ENCODE measurements at places on chromosomes 5 and 9. TPM values are rescaled to one million over a fixed set of nuclear protein-coding genes. Genes with fewer than 3 reads are reported as not detected.

DNA sequence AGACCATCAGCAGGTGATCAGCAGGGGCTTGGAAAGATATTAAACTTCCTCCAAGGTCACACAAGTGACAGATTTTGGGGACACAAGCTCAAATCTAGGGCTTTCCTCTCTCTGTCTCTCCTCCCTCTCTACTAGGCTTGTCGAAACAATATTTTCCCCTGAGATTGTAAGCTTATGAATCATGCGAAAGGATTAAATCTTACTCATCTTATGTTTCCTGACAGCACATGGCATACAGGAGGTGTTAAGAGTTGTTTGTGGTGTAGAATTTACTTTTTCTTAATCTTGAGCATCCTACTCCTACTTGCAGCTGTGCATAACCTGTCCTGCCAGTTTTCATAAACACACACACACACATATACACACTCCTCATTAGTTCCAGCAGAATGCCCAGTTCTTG is 186.3 kb downstream of the MARCHF11 start:
- no peak overlapping the region for H3K4me3 ChIP-seq
- no peaks in the 10 kb centered on the region for H3K27me3 ChIP-seq
- H3K4me1 ChIP-seq = no peaks in the 10 kb centered on the region
- H3K27ac ChIP-seq = no peak overlapping the region
- H3K36me3 ChIP-seq = no peaks in the 10 kb centered on the region
- DNase-seq = no peak

- no peak for DNase-seq
- no peaks in the 10 kb centered on the region for H3K27me3 ChIP-seq
- H3K4me1 ChIP-seq = no peaks in the 10 kb centered on the region
- no peaks in the 10 kb centered on the region for H3K36me3 ChIP-seq
- H3K27ac ChIP-seq = no peak overlapping the region
Observed at GRCh38 chr5:109652096-109652495, 37.6 kb upstream of the MAN2A1 start.

DNA sequence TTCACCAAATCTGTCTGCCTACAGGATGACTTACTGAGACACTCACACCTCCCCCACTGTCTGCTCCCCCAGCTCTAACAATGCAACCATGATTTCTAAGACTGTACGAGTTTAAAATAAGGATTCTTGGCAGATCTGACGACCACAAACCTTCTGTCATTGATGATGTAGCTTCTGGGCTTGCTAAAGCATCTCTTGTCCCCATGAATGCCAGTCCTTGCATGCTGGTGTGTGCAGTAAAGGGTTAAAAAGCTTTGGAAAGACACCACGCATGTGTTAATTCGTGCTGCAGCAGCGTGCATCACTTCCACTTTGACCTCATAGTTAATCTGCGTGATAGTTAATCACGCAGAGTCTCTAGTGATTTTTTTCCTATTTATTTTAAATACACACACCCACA is 411 bp upstream of the GABRG2 start:
- no peak for DNase-seq
- H3K4me1 ChIP-seq = no peaks in the 10 kb centered on the region
- peaks cover 4% of the 10 kb centered on the region for H3K27me3 ChIP-seq
- H3K36me3 ChIP-seq = no peaks in the 10 kb centered on the region

- no peak overlapping the region for H3K4me3 ChIP-seq
- no peak for DNase-seq
- no peaks in the 10 kb centered on the region for H3K27me3 ChIP-seq
- H3K27ac ChIP-seq = no peak overlapping the region
- no peaks in the 10 kb centered on the region for H3K36me3 ChIP-seq
Observed at GRCh38 chr5:147303251-147303650, 68.4 kb downstream of the STK32A start.

DNA sequence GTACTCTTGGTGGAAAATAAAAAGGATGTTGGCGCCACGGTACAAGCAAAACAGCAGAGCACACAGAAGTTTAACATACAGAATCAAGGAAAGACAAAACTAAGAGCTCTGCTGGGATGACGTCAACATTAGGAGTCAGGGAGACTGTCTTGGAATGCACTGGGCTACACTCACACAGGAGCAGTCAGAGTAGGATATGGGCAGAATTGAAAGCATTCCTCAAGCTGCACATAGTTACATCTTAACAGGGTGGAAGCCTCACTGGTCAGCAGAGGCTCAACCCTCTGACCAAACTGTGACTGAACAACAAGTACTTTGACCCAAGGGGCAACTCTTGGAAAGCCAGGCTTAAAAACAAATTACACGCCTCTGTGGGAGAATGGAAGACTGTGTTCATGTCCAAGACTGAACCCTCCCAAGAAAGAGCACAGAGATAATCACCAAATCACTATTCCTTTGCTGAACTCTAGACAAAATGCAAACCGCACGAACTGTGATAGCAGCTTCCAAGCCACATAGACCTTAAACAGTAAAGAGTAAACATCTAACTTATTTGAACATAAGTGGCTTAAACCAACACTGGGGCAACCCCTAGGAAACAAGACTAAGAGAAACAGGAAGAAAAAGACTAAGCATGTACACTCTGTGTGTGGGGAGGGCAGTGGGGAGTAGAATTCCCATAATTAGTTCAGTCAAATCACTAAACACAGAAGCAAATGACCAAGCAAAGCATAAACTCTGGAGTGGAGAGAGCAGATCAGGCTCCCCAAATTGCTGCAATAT is 772.7 kb downstream of the PRELID2 start:
- no peak overlapping the region for H3K4me3 ChIP-seq
- no peak for DNase-seq
- no peaks in the 10 kb centered on the region for H3K27me3 ChIP-seq
- no peaks in the 10 kb centered on the region for H3K36me3 ChIP-seq
- H3K4me1 ChIP-seq = no peaks in the 10 kb centered on the region
- no peak overlapping the region for H3K27ac ChIP-seq

GRCh38 chr5:175282611-175283225 is 161.3 kb downstream of the DRD1 start:
- H3K4me1 ChIP-seq = no peaks in the 10 kb centered on the region
- peaks cover 32% of the 10 kb centered on the region for H3K27me3 ChIP-seq
- DNase-seq = no peak
- no peaks in the 10 kb centered on the region for H3K36me3 ChIP-seq
- H3K27ac ChIP-seq = no peak overlapping the region
- H3K4me3 ChIP-seq = no peak overlapping the region

DNA sequence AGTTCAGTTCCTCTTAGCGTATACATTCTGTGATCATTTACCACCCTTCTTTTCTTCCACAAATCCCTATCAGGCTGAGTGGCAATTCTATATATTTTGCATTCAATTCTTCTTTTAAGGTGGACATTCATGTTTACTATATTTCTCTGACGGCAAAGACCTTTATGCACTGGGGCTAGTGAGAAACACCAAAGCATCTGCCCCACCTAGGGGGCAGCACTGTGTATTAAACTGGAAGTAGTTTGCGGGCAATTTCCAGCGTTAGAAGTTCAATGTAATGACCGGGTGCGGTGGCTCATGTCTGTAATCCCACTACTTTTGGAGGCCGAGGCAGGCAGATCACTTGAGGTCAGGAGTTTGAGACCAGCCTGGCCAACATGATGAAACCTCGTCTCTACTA is 27.9 kb upstream of the FBXL7 start:
- H3K4me1 ChIP-seq = no peaks in the 10 kb centered on the region
- DNase-seq = no peak
- no peaks in the 10 kb centered on the region for H3K27me3 ChIP-seq
- no peaks in the 10 kb centered on the region for H3K36me3 ChIP-seq

DNA sequence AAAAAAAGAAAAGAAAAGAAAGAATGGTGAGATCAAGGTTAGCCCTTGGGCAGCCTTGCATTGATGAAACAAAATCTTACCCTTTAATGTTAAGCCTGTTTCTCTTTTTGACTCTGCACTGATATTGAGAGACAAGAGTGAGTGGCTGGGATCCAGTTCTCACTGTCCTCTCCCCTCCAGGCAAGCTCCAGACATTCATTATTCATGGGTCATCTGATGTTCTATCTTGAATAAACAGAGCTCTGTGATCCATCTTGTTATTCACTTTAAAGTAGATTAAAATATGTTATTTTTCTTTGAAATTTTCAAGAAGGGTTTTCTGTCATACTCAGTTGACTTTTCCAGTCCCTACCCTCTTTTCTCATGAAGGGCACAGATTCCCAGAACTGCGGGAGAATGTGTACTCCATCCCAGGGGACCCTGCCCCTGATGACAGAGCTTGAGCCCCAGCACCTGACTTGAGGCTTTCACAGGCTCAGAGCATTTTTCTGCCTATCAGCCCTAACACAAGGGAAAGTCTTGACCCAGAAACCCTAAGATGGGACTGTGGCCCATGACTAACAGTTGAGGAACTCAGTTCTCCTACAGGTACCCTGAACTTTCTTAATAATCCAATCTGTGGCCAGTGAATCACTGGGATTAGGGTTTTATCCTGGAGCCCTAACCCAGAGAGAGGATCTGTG is 24.1 kb downstream of the ACTL7B start:
- no peak for DNase-seq
- no peak overlapping the region for H3K4me3 ChIP-seq
- no peaks in the 10 kb centered on the region for H3K27me3 ChIP-seq
- H3K27ac ChIP-seq = no peak overlapping the region
- H3K36me3 ChIP-seq = no peaks in the 10 kb centered on the region

GRCh38 chr5:80277191-80277590 is 21.3 kb upstream of the SERINC5 start:
- no peaks in the 10 kb centered on the region for H3K36me3 ChIP-seq
- H3K27ac ChIP-seq = no peak overlapping the region
- no peak for DNase-seq
- H3K27me3 ChIP-seq = no peaks in the 10 kb centered on the region
- H3K4me3 ChIP-seq = no peak overlapping the region

DNA sequence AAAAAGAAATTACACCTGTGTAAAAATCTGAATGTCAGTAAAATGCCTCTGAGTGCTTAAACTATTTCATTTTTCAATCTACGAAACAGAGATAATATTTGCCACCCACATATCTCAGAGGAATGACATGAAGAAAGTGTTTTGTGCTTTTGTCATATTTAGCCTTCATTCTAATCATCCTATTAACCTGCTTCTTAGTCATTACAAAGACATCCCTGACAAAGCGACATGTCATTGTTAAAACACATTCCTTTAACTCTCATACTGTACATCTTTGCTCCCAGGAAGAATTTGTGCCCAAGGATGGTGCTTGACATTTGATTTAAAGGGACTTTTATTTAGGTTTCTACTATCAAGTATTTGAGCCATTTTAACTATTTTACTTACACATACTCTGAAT is 275.9 kb downstream of the DMRTA1 start:
- H3K4me1 ChIP-seq = no peaks in the 10 kb centered on the region
- no peak for DNase-seq
- H3K4me3 ChIP-seq = no peak overlapping the region
- no peaks in the 10 kb centered on the region for H3K27me3 ChIP-seq

DNA sequence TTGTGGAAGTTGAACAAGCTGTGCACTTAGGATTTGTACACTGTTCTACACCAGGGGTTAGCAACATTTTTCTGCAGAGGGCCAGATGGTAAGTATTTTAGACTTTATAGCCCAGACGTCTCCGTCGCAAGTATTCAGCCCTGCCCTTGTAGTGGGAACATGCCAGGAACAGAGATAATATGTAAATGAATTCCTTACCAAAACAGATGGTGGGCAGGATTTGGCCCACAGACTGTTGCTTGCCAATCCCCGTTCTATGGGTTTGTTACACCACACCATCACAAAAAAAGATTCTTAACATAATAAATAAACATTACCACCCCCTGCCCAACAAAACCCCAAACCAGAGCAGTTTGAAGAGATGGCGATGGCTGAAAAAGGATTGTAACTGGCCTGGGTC is 74.3 kb downstream of the AMBP start:
- H3K36me3 ChIP-seq = no peaks in the 10 kb centered on the region
- peak overlapping the region; percentile 31 for H3K4me3 ChIP-seq
- peak; percentile 3 for DNase-seq
- H3K4me1 ChIP-seq = peaks cover 9% of the 10 kb centered on the region
- peak overlapping the region; percentile 62 for H3K27ac ChIP-seq

DNA sequence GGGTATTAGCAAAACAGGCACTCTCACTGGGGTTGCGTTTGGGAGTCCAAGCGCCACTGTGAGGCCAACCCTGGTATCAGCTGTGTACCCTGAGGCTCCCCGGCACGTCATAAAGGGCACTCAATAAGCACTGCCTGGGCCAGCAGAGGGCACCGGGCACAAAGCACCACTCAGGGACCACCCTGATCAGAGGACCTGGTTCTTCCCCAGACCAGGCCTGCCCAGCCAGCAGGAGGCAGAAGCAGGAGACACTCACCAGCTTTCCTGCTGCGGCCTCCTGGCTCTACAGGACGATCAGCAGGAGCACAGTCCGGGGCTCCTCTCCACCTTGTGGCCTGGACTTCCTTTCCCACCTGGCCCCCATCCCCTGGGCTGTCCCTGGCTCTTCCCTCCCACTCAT is 12.6 kb downstream of the MGAT1 start:
- no peaks in the 10 kb centered on the region for H3K36me3 ChIP-seq
- no peak overlapping the region for H3K27ac ChIP-seq
- H3K4me3 ChIP-seq = no peak overlapping the region
- peaks cover 70% of the 10 kb centered on the region for H3K4me1 ChIP-seq
- H3K27me3 ChIP-seq = no peaks in the 10 kb centered on the region

DNA sequence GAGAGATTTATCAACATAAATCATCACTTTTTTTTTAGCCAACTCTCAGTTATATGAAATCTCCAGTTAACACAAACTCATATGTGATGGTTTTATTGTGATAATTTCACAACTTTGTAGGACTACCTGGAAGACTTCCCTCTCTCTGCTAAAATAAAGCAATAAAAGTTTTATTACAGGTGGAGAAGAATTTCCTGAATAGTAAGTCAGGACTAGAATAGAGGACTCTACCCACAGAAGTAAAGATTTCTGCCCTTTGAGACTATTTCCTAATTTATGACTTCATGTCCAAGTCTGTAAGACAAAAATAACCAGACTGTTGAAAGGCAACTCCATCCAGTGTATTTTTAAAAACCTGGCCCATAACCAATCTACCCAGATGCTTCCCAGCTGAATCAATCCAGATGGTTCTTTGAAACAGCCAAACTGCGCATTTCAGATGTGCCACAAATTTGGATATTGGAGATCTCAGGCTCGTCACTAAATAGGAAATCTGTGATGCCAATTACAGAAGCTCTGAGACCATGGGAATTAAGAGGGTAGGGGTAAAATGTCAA is 234.0 kb upstream of the NMUR2 start:
- no peaks in the 10 kb centered on the region for H3K27me3 ChIP-seq
- H3K36me3 ChIP-seq = no peaks in the 10 kb centered on the region
- no peak overlapping the region for H3K4me3 ChIP-seq
- H3K4me1 ChIP-seq = peaks cover 16% of the 10 kb centered on the region
- H3K27ac ChIP-seq = no peak overlapping the region

GRCh38 chr5:157106630-157107461 is 2.0 kb downstream of the HAVCR2 start:
- peak overlapping the region; percentile 20 for H3K4me3 ChIP-seq
- DNase-seq = peak; percentile 20

DNA sequence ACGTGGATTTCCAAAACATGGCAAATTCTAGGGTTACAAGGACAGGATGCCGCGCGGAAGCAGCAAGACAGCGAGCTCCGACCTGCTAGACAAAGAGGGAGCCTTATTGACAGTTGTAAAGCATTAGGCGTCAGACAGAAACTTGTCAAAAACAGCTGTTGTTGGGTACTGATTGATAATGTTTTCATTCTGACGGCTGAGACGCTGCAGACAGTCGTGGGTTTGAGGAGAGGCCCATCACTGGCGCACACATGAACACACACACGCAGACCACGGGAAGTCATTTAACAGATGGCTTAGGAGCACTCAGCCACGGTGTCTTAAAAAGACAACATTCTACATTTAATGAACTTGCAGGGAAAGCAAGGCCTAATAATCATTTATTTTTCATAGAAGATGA is 324.0 kb downstream of the NDUFS4 start:
- no peaks in the 10 kb centered on the region for H3K27me3 ChIP-seq
- DNase-seq = no peak
- H3K4me1 ChIP-seq = no peaks in the 10 kb centered on the region
- H3K4me3 ChIP-seq = no peak overlapping the region

The C9orf153 gene
- 0.44 TPM for polyA plus RNA-seq

The TSLP gene
- 8.7 TPM for polyA plus RNA-seq

The SPRY4 gene
- polyA plus RNA-seq = 5.5 TPM

The ADAMTS19 gene
- polyA plus RNA-seq = 0.16 TPM

Measured in heart right ventricle (tissue), 16 donors.